Osteoblast (primary cell): ENCODE measurements at places on chromosomes 11 and 22. TPM values are rescaled to one million over a fixed set of nuclear protein-coding genes. Genes with fewer than 3 reads are reported as not detected.

DNA sequence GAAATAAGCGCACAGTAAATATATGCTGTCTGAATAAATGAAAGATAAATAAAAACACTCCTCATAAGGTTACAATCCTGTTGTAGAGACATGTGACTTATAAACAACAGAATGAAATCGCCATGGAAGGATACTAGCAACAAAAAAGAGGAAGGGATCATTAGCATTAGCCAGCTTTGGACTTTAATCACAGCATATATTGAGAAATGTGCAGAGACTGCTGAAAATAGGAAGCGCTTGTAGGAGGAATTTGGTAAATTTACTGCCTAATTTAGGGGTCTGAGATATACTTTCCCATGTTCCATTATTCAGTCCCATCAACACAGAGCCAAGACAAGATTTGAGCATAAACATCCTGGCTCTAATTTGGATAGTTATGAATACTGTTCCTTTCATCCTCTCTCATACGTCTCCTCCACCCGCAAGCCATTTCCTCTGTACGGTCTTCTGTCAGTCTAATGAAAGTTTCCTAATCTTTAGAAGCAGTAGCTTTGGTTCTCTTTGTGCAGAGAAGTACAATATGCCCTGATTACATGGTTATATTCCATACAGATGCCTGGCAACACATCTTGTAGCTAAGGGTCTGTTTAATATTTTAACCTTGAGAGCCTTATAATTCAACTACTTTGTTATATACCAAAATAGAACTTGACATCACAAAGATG, 37.1 kb upstream of the AKIP1 start:
- DNase-seq, result no peak

The MRGPRX3 gene
- total RNA-seq, result not detected in 2 replicates

DNA sequence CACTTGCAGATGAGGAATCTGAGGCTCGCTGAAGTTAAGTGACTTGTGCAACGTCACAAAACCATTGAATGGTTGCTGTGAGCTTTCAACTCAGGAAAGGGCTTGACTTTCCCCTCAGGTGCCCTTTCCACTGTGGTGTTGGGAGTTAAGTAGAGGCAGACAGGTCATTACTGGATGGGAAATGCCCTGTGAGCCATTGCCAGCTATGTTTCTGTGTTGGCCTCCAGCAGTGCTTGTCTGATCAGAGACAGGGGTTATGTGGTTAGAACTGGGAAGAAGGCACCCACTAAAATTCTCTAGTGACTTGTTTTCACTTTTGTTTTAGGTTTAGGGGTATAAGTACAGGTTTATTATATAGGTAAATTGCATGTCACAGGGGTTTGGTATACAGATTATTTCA, 96.6 kb downstream of the FDX1 start:
- no peak for DNase-seq

The TUBA8 gene
- total RNA-seq, result 0.29 and 0.36 TPM in 2 replicates

DNA sequence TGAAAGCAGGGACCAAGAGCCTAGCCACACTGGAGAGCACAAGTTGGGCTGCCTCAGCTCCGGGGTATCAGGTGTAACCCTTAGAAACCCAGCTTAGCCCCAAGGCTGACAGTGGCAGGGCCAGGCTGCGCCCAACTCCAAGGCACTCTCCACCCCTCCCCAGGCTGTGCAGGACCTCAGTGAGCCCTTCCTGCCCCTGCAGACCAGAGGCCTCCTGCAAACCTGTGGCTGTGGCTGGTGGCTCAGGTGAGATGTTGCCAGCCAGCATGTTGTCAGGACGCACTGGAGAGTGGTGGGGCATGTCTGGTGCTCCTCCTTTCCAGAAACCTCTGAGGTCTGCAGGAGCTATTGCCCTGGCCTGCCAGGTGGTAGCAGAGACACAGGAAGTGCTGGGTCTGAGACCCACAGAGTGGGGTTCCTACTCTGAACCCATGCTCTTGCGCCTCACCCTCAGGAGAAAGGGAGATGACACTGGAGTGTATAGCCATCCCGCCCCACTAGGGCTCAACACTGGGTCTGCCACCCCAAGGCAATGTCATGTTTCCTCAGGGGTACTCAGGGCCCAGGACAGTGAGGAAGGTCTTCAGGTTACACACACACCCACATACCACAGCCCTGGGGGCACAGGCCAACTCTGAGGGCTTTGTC, 2.4 kb upstream of the SCARF2 start:
- peak; percentile 78 for DNase-seq

The LGR4 gene
- total RNA-seq, result 56.1 and 96.9 TPM in 2 replicates

DNA sequence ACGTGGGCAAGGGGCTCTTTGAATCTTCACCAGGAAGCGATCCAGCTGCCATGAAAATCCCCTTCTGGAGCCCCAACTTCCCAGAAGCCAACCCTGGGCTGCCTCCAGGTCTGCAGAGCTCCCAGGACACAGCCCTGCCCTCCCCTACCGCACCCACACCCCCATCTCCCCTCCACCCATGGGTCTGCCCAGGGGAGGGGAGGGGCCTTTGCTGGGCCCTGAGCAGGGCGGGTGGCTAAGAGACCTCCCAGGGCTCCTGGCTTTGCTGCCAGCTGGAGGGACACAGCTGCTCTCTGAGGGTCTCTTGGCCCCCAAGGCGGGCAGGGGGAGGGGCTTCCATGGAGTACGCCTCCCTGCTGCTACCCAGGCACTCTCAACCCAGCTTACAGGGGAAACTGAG, 64.1 kb downstream of the WNT7B start:
- no peak for DNase-seq

The GDPD4 gene
- not detected in 2 replicates for total RNA-seq

GRCh38 chr11:131866535-131867400, 496.4 kb downstream of the NTM start:
- DNase-seq, result no peak

DNA sequence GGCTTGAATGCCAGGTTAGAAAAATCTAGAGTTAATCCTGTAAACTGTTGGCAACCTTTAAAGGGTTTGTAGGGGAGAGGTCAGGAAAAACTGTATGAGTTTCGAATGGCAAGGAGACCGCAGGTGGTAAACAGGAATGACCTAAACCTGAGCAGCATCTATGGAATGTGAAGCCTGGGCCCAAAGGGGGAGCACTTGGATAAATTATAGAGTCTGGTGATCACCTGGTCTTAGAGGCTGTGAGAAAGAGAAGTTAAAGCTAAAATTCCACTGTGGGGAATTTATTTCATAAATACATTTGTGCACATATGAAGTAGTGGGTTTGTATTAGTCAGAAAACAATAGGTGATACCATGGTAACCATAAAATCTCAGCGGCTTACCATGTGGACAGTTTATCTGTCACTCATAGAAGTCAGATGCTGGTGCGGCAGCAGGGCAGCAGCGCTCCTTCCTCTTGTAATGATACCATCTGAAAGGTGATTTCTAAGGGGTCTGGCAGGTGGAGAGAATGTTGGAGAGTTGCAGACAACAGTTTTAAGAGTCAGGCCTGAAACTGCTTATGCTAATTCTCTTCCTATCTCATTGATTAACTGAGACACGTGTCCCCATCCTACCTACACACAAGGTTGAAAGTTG, 1104.4 kb upstream of the CCDC90B start:
- DNase-seq, result no peak

The MS4A7 gene
- under 0.01 and 0.36 TPM in 2 replicates for total RNA-seq

The OR8G5 gene
- not detected in 2 replicates for total RNA-seq

- DNase-seq, result no peak
These were observed 73.2 kb upstream of the BLID start for GRCh38 chr11:122189229-122189628.
